ENCODE measurements at places on chromosomes 3 and 15.

DNA sequence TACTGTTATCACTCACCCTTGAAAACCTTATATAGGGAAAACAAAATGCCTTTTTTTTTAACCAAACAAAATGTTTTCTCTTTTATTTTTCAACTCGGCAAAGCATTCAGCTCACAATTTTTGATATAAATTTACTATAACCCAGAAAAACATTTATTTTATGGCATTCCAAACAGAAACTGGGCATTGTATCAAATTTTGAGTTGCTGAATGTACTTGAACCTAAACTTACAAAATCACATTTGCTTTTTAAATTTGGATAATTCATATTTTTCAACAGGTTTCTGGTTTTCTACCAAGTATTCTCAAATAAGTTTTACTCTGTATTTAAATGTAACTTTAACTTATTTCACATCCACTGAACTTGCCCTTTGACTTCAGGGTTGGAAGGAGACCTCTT lies 405.6 kb downstream of the GRM7 start:
- no peak for DNase-seq

- DNase-seq, result no peak
These were observed 51.0 kb downstream of the DPPA2 start for GRCh38 chr3:109265295-109265694.

DNA sequence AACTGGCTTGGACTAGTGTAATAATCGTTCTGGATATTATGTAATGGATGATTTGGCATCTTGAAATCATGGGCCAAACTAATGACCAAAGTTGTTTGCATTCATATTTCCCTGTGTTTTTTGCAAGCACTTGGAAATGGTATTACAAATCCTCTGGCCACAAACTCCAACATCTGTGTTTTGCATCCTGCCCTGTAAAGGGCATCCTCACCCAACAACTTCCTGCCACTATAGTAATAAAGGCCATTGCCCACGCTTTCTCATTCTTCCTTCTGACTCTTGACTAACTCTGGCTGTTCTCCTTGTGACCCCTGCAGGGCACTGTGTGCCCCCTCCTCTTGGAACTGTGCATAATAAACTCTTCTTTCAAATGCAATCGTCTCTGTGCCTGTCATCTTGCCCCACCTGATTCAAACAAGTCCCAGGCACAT lies 25.4 kb upstream of the PSMD6 start:
- DNase-seq, result no peak

- DNase-seq, result no peak
These were observed 77.4 kb upstream of the SEC13 start for GRCh38 chr3:10398341-10398740.

- DNase-seq, result no peak
These were observed 12.8 kb downstream of the ASB14 start for GRCh38 chr3:57279685-57280084.

DNA sequence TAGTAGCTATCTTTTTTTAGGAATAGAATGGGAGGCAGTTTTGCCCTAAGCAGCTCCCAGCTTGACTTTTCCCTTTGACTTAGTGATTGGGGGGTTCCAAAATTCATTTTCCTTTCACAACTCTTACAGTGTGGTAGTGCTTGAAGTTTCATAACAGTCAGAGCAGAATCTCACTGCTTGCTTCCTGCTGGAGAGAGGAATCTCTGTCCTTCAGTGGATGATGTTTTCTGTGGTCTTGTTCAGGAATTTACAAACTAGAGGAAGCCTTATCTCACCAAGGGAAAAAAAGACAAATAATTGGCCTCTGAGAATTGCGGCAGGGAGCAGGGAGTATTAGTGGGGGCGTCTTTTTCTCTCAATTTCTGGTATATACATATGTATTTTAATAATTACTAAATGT lies 326.6 kb upstream of the C2CD4B start:
- DNase-seq, result no peak

GRCh38 chr3:175029828-175030227 lies 170.7 kb downstream of the NAALADL2 start:
- no peak for DNase-seq

DNA sequence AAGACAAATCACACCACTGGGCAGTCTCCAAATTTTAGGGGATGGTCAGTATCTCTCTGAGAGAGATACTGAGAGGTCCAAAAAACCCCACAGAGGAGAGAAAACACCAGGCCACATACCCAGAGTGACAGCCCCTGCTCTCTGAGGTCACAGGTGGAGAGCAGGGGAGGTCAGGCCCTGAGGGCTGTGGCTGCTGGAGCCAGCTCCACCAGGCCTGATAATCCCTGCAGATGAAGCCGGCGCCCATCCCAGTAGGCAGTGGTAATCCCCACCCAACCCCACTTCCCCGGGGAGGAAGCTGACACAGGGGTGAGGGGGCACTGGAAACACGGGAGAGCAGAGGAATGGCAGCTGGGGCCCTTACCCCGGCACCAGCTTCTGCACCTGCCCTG lies 31.2 kb upstream of the SRP14 start:
- no peak for DNase-seq

DNA sequence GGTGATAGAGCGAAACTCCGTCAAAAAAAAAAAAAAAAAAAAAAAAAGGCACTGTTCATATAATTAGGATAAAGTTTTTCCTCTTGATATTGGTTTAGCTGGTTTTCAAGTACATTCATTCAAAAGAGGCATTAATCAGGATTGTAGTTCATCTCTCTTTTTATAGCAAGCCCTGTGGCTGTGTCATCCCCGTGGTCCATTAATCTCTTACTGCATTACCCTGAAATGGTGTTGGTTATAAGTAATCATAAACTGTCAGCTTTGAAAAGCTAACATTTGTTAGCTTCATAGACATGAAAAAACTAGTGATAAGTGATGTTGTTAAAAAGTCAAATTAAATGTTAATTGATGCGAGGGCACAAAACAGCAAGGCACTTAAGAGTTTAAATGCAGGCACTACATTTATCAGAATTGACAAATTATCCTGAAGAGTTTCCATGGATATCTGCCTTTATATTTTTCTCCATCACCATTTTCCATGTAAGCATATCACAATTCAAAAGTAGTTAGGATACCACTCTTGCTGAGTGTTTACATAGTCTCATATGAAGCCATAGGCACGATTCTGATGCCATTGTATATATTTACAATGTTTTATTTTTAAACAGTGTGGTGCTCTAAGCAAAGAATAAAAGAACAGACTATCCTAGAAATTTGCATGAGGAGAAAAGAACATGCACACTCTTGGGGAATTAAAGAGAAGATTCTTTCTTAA lies 193.1 kb downstream of the OTOL1 start:
- DNase-seq, result no peak

DNA sequence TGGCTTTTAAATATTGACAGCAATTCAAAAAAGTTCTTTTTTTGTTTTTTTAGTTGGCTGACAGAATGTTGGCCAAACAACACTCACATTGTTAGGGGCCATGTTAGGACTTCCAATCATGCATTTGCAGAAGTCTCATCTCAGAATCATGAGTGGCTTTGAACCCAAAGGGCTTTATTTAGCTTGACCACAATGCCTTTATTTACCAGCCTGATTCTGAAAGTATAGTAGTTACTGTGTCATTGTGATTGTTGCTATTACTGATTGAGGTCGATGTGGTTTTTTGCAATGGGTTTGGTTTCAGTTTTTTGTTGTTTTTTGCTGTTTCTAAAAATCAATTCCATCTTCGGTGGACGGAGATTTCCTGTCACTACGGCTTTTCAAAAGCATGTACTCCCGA lies 7.2 kb downstream of the GLDN start:
- DNase-seq, result no peak

DNA sequence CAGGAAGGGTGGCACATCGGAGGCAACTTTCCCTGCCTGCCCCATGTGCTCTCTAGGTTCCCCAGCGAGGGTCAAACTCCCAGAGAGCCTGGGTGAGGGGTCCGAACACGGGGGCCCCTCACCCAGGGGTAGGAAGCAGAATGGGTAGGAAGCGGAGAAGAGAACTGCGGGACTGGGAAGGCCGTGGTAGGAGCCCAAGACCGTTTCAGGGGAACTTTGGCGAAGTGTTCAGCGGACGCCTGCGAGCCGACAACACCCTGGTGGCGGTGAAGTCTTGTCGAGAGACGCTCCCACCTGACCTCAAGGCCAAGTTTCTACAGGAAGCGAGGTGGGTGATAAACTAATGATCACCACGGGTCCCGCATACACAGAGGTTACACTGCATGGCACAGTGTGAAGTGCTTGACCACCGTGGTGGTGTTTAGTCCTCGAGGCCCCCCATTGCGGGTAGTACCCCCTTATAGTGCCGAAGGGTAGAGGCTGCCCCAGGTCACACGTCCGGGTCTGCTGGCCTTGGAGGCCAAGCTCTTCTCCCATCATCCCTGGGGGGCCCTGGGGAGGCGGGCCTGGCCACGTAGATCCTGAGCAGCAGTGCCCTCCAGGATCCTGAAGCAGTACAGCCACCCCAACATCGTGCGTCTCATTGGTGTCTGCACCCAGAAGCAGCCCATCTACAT lies 8.3 kb downstream of the FES start:
- DNase-seq, result no peak

DNA sequence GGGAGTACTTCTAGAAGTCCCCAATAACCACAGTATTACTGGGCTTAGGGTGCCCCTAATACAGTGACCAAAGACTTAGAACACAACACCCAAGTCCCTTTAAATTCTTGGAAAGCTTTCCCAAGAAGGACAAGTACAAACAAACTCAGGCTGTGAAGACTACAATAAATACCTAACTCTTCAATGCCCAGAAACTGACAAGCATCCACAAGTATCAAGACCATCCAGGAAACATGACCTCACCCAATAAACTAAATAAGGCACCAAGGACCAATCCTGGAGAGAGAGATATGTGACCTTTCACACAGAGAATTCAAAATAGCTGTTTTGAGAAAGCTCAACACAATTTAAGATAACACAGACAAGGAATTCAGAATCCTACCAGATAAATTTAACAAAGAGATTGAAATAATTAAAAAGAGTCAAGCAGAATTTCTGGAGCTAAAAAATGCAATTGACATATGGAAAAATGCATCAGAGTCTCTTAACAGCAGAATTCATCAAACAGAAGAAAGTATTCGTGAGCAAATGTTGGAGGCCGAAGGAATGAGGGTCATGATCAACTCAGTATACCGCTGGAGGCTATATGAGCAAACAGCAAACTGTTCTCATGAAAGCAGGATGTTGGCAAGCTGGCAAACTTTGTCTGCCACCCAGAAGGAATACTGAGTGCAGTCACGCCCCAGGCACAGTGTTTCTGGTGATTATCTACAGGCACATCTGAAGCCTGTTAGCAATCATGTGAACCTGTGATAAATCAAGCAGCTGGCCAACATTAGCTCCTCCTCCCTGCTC lies 87.0 kb upstream of the NECTIN3 start:
- no peak for DNase-seq

DNA sequence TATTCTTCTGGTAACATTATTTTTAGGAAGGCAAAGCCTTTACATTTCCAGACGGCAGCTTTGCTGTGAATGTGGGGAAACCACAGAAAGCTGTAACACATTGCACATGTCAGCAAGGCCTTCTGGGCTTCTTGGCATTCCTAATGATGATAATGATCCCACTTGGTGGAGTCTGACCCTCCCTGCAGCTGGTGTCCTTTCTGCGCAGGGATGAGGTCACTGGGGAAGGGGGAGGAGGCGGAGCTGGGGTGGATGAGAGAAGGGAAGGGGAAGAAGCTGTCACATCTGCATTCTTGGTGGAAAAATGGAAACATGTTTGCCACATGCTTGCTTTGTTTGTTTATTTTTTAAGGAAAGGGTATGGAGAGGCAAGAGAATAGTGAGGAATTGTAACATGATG lies 68.6 kb downstream of the FILIP1L start:
- DNase-seq, result no peak

DNA sequence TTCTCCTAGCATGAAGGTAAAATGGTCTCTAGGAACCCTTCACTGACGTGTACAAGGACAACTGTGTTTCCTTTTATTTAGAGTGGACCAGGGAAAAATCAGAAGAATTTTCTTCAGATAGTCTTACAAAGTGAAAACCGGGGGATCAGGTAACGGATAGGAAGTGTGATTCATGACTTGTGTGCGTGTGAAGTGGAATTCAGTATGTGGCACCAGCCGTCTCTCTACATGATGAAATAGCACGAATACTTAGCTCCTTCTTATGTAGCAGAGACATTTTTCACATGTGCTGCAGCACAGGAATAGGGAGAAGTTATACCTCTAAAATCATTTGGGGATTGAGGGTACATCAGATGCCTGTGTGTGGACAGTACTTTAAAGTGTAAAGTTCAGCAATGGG lies 159.2 kb downstream of the MEX3B start:
- DNase-seq, result no peak
